NCI-H2029 treated with DMSO at 0.1 percent for 48 hours (cell line): ENCODE measurements at places on chromosomes 1 and 21.

DNA sequence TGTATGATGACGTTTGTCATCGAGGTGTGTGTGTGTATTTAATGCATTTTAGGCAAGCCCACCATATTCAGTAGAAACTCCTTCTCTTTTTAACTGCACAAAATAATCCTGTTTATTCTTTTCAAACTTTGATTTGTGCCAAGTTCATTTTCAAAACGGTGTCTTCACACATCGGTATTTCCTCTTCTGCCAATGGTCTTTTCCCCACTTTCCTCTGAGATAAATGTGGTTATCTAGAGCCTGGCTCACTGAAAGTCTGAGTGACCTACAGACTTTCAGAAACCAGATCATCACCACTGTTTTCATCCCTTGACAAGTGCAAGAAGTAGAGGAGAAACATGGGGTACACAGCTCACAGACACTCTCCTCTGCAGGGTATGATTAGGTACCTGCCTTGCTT is 69.4 kb downstream of the GPATCH2 start:
- no peak for DNase-seq

- no peak for DNase-seq
Measured at GRCh38 chr1:56120021-56120420, 459.3 kb downstream of the PLPP3 start.

DNA sequence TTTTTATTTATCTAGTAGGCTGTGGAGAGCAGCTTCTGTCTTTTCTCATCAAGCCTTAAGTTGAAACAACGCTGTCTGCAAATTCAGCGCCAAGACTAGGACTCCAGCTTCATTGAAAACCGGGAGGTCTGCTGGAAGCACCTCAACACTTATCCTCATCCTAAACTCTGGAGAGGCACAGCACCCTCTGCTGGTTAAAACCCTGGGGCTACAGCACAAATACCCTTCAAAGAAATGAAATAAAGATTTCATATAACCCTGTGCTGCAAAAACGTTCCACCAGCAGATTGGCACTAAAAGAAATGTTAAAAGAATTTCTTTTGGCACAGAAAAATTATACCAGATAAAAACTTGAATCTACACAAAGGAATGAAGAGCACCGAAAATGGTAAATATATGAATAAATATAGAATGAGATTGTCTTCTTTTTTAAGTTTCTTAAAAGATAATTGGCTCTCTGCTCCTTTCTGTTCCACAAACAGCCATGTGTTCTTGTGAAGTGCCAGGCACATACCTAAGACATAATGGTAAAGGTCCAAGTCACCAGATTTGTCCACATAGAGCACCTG is 227.7 kb upstream of the SAMSN1 start:
- no peak for DNase-seq

DNA sequence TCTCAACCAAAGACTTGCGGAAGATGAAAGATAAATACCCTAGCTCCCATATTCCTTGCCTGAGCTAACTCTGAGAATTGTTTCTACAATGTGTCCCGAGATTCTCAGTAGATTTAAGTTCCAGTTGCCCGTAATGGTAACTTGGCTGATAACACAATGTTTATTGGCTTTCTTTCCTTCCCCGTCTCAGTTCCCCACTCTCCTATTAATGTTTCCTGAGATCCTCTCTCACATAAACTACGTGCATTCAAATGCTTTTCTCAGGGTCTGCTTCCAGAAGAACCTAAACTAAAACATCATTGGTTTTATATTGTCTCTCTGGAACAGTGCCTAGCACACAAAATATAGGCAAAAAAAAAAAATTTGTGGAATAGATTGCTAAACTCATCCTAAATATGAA is 794.2 kb upstream of the ADGRL2 start:
- no peak for DNase-seq

GRCh38 chr1:198086051-198086745 is 70.6 kb upstream of the NEK7 start:
- no peak for DNase-seq

DNA sequence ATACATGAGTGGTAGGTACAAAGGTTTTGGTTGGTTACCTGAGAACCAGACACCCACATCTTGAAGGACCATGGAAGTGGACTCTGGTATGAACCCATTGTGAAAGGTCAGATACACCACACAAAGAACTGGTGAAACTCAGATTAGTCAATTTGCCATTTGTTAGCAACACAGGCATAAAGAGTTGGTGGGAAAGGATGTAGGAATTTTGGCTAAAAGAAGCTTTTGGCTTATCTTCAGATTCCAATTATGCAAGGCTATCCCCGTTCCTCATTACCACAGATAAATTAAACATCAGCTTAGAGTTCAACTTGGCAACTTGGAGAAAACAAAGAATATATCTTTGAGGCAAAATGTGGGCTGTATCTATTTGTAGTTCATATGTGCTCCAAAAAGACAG is 87.0 kb upstream of the IRF2BP2 start:
- DNase-seq, result no peak

GRCh38 chr21:39525129-39525528 is 73.4 kb downstream of the SH3BGR start:
- peak; percentile 96 for DNase-seq
